ENCODE measurements at places on chromosomes 5 and 9.

GRCh38 chr5:68344447-68345111 lies 129.0 kb downstream of the PIK3R1 start:
- no peak for DNase-seq

DNA sequence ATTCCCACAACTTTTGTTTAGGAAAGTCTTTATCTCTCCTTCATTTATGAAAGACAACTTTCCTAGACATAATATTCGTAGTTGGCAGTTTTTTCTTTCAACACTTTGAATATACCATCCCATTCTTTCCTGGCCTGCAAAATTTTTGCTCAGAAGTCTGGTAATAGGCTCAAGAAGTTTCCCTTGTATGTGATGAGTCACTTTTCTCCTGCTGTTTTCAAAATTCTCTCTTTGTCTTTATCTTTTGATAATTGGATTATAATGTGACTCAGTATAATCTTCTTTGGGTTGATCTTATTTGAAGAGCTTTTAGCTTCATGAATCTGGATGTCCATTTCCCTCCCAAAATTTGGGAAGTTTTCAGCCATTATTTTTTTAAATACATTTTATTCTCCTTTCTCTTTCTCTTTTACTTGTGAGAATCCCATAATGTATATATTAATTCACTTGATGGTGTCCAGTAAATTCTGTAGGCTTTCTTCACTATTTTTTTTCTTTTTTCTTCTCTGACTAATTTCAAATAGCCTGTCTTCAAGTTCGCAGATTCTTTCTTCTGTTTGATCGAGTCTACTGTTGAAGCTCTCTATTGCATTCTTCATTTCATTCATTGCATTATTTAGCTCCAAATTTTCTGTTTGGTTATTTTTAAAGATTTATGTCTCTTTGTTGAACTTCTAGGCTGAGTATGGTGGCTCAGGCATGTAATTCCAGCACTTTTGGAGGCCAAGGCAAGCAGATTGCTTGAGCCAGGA lies 37.3 kb upstream of the CKS2 start:
- no peak for DNase-seq

GRCh38 chr5:87141544-87141943 lies 126.1 kb upstream of the RASA1 start:
- DNase-seq = no peak

- DNase-seq = no peak
These were observed 9.0 kb downstream of the FUBP3 start for GRCh38 chr9:130588416-130588815.

Measured in SK-MEL-5 (cell line).